ENCODE measurements at places on chromosomes 2 and 18.

GRCh38 chr18:55903911-55904310 is 315.9 kb upstream of the TCF4 start:
- no peak for DNase-seq

GRCh38 chr2:720842-721241 is 43.6 kb upstream of the TMEM18 start:
- no peak for DNase-seq

- no peak for DNase-seq
These were observed 341.2 kb downstream of the PIK3C3 start for GRCh38 chr18:42296192-42296591.

GRCh38 chr2:209976698-209977385 is 25.6 kb upstream of the RPE start:
- no peak for DNase-seq

Measured in stimulated activated CD4-positive, alpha-beta T cell treated with anti-CD3 and anti-CD28 coated beads, Interleukin-15, amount 100 ng/mL, for 1 hour (primary cell).